ENCODE measurements at places on chromosomes 6 and 20.

DNA sequence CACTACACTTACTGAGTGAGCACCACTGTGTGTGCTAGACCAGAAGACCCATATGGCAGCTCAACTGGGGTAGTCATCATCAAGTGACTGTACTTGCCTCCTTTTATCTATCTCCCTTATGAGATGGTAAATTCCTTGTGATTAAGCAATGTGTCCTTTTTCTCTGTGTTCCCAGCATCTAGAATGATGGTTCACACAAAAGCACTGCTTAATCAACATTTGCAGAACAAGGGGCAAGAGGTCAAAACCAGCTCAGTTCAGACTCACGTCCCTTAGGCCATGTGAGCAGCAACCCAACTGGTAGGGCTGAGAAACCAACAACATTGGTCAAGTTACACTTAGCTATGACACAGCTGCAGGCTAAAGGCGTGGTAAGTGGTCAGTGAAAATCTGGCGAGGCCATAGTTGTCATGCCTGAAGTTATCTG is 10.0 kb downstream of the TRAM2 start:
- DNase-seq: no peak

DNA sequence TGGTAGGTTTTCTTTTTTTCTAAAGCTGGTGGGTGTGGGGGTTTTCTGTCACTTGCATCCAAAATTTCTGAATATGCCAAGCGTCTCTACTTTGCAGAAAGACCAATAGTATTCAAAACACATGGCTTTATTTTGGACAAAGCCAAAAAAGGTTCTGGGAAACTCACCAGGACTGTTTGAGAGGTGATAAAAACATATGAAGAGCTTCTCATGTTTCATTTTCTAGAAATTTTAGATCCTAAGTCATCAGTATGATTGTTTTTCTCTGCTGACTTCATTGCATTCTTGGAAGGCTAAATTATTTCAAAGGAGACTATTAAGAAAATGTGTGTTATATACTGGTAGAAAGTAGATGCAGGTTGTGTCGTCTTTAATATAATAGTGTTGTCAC is 51.3 kb downstream of the GCLC start:
- DNase-seq: no peak

DNA sequence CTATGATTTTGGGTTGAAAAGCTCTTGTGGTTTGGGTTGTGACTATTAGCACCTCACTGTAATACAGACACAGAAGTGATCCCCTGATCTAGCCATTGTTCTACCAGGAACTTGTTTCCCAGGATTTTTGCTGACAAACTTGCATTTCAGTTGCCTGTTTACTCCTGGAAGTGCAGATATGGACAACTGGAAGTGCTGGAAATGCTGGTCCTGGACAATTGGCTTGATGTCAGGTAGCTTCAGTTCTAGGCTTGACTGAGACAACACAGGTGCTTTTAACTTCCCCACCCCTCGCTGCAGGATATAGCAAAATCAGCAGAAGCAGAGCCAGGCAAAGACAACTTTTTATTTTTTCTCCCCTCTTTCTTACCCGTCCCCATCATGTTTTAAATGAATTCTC is 27.1 kb upstream of the FBXO30 start:
- DNase-seq: no peak

DNA sequence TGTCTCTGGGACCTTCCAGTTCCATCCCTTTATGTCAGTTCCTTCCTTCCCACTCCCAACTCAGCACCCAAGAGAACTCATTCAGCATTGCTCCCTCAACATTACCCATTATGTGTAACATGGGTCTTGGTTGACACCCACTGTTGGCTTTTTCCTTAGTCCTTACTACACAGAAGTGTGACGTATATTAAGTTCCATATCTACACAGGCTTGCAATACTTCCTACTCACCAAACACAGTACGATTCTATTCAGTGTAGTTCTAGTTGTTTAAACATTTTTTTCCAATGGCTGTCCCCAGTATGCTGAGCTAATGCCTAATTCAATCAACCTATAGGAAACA is 37.7 kb downstream of the ARHGAP18 start:
- DNase-seq: no peak

DNA sequence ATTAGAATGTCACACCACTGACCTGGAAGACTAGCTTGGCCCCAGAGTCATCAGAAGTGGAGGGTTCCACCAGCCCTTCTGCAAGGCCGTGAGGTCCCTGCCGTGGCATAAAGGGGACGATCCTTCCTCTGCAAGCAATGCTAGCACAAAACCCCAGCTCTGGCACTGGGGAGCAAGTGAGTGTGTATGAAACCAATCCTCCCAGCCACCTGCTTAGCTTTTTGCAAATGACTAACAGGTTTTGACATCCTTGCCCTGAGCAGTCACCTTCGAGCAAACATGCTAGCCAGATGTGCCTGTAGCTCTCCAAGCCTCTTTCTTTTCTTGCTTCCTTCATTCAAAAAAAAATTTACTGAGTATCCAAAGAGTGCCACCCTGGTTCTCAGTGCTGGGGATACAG is 8.6 kb downstream of the SULF2 start:
- no peak for DNase-seq

DNA sequence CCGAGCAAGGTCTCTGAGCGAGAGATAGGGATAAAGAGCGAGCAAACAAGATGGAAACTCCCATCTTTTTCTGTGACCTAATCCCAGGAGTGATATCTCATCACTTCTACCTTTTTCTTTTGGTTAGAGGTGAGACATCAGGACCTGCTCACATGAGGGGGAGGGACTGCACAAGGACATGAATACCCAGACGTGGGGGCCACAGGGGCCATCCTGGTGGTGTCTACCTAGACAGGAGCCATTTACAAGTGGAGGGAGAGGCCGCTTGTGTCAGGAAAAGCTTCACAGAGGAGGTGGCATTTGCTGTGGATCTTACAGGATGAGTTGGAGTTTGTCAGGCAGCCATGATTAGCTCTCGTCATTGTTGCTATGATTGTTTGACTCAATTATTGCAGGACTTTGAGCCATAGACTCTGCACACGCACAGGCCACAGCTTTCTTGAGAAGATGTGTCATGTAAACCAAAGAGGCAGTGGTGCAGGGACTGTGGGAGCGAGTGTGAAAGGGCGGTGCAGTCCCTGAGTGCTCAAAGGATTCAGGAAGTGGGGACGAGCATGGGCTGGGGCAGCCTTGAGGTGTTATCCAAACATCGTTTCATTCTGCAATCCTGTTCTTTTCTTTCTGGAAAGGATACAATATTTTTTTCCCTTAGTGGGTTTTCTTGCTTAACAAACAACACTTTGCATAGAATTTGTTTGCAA is 7.7 kb downstream of the NPEPL1 start:
- DNase-seq: no peak

GRCh38 chr20:46872328-46873211 is 22.1 kb upstream of the EYA2 start:
- no peak for DNase-seq
